Fibroblast of skin of right quadriceps (primary cell): ENCODE measurements at places on chromosomes 12 and 14.

- DNase-seq, result peak; percentile 85
These were observed 76.3 kb upstream of the RTL1 start for GRCh38 chr14:100979780-100980179.

GRCh38 chr14:102821252-102821651, 44.0 kb downstream of the TRAF3 start:
- no peak for DNase-seq

GRCh38 chr12:95231190-95231589, 13.6 kb downstream of the VEZT start:
- no peak for DNase-seq

GRCh38 chr14:99128185-99128584, 143.8 kb downstream of the BCL11B start:
- no peak for DNase-seq

DNA sequence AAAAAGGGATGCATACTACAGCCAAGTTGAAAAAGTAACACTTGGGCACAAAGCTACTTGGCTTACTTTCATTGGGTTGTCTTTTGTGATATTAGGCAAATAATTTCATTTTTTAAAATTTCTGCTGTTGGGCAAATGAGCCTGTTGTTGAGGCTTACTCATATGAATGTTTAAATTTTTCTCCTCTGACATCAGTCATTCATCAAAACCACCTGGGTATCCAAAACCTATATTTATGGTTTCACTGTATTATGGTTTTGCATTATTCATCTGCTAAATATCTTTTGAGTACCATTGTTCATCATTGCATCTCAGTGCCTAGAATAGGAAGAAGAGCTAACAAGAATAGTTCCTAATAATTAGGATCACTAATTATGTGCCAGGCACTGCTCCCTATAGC, 28.1 kb downstream of the DYRK2 start:
- DNase-seq, result peak; percentile 53

DNA sequence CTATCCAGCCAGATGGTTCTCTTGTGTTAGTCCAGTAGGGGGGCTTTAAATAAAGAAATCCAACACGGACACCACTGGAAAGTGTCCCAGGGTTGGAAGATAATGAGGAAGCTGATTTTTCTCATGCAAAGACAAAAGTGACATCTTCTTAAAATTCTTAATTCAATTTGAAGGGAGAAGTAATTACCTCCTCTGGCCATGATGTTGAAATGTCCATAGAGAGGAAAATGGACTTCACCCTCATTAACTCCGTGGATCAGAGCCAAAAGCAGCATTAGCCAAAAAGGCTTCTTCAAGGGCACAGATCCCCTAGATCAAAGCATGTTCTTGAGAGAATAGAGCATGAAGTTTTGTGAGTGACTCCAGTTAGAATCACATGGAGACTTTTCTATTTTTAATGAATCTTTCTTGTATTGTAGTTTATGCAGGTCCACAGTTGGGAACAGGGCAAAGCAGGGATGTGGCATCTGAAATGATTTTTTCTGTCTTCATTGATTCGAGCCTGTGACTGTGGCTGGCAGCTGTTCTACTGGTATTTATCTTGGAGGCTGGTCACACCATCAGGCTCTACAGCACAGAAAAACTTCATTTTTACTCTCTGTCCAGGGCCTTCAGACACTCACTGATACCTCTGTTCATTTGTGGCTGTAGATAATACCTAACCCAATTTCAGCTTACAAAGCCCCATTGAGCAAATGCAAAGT, 1002.5 kb downstream of the AACS start:
- DNase-seq, result no peak

DNA sequence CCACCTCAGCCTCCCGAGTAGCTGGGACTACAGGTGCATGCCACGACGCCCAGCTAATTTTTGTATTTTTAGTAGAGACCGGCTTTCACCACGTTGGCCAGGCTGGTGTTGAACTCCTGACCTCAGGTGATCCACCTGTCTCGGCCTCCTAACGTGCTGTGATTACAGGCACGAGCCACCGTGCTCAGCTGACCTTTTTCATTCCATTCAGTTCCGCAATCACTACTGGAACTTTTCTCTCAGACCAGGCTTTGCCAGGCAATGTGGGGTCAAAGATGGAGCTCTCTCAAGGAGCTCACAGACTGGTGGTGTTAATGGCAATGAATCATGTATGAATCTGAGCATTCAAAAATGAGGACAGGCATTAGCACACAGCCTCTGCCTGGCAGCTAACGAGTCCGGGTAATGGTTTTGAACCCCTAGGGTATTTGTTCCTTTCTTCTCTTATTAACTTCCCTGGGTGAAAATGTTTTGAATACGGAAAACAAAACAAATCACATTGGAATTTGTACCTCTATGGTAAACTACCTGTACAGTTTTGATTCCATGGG, 9.4 kb upstream of the TCHP start:
- DNase-seq, result no peak

GRCh38 chr14:87935886-87936285, 57.1 kb downstream of the GALC start:
- DNase-seq, result no peak

DNA sequence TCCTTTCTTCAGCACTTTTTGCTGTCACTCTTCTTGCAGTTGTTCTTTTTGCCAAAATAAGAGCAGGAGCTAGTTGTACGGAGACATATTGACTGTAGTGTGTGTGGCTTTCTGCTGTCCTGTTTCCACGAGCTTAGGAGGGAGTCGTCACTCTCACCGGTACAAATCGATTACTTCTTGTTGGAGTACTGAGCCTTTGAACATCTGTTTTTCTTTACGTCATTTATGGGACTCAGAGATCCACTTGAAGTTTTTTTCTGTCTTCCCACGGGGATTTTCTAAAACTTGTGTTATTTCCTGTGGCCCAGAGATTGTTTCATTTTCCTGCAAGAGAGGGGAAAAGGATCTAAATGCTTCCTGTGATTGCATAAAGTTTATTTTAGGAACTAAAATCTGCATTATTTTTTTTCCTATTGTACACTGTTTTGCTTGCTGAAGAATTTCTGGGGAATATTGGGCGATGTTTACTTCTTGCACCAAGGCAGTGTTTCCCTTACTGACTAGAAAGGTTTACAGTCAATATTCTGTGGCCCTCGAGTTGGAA, 199.8 kb upstream of the ARHGAP5 start:
- DNase-seq, result peak; percentile 27

DNA sequence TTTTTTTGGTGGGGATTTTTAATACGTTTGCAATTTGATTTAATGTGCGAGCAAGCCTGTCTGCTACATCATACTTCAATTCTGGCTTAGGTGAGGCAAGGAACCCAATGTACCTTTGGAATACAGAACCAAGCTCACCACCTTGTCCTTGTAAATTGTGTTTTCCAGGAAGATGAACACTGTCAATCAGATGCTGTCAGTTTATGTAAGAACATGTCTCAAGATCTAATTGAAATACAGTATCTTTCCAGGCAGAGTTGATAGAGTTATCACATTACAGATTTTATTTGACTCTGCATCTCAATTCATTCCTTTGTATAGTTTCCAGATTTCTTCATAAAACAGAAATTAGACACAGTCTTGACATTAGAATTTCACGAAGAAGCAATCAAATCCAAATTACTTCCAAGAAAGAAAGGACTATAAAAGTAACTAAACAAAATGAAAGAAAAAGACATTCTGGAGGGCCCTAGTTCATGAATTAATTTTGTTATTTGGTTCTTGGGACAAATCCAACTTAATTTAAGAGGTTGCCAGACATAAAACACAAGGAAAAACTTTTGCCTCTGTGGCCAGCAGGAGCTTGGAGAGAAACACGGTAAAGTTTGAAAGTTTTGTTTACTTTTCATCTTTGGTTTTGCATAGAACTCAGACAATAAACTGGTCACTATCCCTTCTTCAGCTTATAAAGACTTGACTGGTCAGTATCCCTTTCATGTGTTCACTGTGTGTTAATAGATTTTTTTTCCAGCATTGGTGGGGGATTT, 16.4 kb upstream of the MED13L start:
- no peak for DNase-seq

DNA sequence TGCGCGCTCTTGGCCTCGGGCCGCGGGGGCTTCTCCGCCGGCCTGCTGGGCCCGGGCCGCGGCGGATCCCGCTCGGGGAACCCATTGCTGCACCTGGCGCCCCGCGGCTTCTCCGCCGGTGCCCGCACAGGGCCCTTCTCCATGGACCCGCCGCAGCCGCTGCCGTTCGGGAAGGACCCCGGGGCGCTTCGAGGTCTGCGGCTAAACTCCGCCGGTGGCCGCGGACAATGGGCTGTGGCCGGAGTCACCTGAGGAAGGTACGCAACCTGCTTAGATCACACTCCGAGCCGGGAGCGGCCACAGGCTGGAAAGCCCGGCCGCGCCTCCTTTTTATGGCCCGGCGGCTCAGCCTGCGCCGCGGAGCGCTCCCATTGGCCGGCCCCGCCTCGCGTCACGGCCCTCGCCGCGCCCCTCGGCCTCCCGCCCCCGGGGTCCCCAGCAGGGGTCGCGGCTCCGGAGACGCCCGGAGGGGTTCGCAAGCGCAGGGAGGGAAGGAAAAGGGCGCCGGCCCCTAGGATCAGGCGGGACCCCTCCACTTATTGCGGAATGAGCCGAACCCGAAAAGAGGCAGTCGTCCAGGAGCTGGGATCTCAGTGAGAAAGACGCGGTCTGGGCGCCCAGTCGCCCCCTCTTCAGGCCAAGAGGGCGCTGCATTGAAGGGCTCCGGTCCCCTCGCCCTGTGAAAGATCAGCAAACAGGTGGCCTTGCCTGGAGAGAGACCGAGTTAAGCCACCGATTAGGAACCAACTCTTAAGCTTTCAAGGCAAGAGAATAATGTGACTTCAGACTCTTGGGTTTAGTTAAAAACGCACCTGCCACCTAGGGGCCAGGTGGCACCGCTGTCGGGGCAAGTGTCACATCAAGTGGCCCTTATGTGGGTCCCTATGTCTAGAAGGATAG, at the start of gene GCH1:
Gene GCH1 (minus strand): TSS at position 306 of the 900 bp plus-strand sequence. CDS start 163 bp downstream, at position 143.
- peak; percentile 42 for DNase-seq

GRCh38 chr14:73567951-73568885, 795 bp upstream of the ACOT2 start:
- DNase-seq, result peak; percentile 35

GRCh38 chr14:68713782-68714181, 79.1 kb downstream of the ZFP36L1 start:
- DNase-seq, result no peak

GRCh38 chr12:95922231-95922630, 20.2 kb downstream of the CCDC38 start:
- DNase-seq, result peak; percentile 45

GRCh38 chr14:44981198-44981597, 19.2 kb downstream of the TOGARAM1 start:
- no peak for DNase-seq

GRCh38 chr14:60651796-60652673, 2.8 kb upstream of the SIX1 start:
- DNase-seq, result no peak

DNA sequence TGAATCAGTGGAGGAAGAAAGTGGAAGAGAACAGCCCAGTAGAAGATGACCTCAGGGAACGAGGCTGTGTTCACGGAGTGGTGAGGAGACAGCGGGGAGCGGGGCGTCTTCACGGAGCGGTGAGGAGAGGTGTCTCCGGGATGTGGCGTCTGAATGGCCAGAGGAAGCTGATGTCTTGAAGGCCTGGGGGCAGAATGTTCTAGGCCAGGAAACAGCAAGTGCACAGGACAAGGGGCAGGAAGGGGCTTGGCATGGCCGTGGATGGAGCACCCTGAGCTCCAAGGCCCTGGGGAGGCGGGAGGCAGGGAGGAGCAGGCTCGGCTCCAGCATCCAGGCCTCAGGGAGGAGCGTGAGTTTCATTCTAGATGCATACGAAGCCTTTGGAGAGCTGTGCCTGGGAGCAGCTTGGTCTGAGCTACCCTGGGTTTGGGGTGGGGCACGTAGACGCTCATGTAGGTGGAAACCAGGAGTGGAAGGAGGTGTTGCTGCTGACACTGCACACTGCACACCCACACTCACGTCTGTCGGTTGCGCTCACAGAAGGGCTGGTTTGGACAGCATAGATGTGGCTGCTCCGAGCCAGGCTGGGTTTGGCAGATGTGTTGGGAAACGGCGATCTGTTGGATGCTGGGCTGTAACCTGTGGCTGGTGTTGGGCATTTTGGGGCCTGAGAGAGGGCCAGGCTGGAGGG, 131.6 kb downstream of the ADGRD1 start:
- no peak for DNase-seq

DNA sequence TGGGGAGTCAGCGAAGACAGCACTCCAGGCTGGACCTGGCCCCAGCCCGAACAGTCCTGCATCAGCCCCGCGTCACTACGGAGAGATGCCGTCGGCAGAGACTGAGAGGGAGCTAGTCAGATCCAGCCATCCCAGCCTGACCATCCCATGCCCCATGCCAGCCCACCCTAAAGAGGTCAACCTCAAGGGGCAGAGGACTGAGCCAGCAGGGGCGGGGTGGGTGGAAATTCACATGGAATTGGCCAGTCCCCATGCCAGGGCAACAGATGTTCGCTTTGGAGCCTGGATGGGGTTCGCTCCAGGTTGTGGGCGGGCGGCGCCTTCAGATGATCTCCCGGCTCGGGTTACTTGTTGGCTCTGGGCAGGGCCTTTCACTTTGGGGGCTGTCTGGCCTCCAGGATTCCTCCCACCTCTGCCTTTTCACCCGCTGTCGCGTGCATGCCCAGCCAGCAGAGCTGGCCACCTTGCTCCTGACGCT, 154.3 kb downstream of the TSPAN9 start:
- no peak for DNase-seq

DNA sequence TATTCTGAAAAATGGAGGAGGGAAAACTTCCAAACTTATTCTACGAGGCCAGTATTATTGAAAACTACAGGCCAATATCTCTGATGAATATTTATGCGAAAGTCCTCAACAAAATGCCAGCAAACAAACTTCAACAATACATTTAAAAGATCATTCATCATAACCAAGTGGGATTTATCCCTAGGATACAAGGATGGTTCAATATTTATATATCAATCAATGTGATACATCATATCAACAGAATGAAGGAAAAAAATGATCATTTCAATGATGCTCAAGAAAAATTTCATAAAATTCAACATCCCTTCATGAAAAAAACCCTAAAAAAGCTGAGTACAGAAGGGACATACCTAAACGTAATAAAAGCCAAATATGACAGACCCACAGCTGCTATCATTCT, 45.9 kb upstream of the LMNTD1 start:
- DNase-seq, result no peak

DNA sequence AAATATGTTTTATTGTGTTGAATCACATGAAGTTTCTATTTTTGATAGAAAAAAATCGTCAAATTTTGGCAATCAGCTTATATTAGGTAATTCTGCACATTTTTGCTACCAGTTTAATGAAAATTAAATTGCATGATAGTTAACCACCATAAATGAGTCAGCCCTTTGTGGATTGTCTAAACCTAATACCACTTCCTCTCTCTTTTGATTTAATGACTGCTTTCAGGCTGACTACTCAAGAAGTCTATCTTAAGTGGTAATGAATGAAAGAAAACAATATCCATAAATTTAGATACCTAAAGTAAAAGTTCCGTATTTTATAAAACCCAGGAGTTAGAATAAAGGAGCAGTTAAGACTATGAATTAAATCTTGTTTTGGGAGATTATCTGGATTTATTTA, 450.5 kb downstream of the TMEM117 start:
- DNase-seq, result peak; percentile 43

DNA sequence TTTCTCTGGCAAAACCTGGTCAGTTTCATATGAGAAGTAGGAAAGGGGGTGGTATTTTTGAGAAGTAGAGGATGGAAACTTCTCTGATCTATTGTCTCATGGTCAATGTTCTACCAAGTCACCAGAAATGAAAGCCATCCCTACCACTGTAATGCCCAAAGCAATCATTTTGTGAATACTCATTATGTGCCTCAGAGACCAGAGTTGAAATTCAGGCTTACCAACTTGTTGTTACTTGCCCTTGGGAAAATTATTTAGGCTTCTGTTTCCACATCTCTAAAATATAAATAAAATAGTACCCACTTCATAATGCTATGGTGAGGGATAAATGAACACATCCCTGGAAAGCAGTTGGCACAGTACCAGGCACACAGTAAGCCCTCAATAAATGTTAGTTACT, 723.7 kb upstream of the TBX3 start:
- no peak for DNase-seq
